Smooth muscle cell of trachea (primary cell): ENCODE measurements at places on chromosomes 6 and 20. TPM values are rescaled to one million over a fixed set of nuclear protein-coding genes. Genes with fewer than 3 reads are reported as not detected.

ALDH8A1 gene
- total RNA-seq = 0.33 and 2.0 TPM in 2 replicates

SEMG1 gene
- total RNA-seq = not detected in 2 replicates

LBP gene
- total RNA-seq = not detected in 2 replicates

VGLL2 gene
- total RNA-seq = not detected in 2 replicates

CD164 gene
- 227 and 237 TPM in 2 replicates for total RNA-seq

ZDHHC14 gene
- total RNA-seq = 2.9 and 7.3 TPM in 2 replicates

CPXM1 gene
- total RNA-seq = under 0.01 and 0.83 TPM in 2 replicates

BHLHE23 gene
- not detected in 2 replicates for total RNA-seq

FAM110A gene
- total RNA-seq = 3.9 and 4.1 TPM in 2 replicates

CYP39A1 gene
- 1.3 and 1.7 TPM in 2 replicates for total RNA-seq

C6orf141 gene
- 0.17 and 1.3 TPM in 2 replicates for total RNA-seq

BFSP1 gene
- total RNA-seq = 1.8 and 2.3 TPM in 2 replicates

MAFB gene
- 1.0 and 3.3 TPM in 2 replicates for total RNA-seq

SUMO4 gene
- total RNA-seq = 1.7 and 3.2 TPM in 2 replicates

ZNF334 gene
- total RNA-seq = 1.6 and 2.5 TPM in 2 replicates

RPS18 gene
- 3,088 and 3,156 TPM in 2 replicates for total RNA-seq

GJA10 gene
- not detected in 2 replicates for total RNA-seq

FAM209B gene
- total RNA-seq = not detected in 2 replicates
